ENCODE measurements at places on chromosomes 12 and 14.

DNA sequence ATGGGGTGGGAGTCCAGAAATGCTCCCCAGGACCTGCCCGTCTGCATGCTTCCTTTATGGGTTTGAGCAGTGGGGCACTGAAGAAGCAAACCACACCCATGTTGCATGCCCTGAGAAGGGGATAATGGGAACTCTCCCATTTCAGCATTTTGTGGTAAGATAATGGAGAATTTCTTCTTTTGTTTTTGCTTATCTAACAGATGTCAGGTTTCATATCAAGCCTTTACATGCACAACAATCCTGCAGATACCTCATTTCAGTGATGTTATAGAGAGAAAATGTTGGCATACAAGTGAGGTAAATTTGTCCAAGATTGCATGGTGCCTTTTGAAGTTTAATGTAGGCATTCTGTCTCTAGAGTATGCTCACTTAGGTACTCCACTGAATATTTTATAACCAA is 177.0 kb downstream of the ALX1 start:
- no peak for DNase-seq

GRCh38 chr12:30599608-30600007 is 96.1 kb downstream of the IPO8 start:
- DNase-seq: no peak

DNA sequence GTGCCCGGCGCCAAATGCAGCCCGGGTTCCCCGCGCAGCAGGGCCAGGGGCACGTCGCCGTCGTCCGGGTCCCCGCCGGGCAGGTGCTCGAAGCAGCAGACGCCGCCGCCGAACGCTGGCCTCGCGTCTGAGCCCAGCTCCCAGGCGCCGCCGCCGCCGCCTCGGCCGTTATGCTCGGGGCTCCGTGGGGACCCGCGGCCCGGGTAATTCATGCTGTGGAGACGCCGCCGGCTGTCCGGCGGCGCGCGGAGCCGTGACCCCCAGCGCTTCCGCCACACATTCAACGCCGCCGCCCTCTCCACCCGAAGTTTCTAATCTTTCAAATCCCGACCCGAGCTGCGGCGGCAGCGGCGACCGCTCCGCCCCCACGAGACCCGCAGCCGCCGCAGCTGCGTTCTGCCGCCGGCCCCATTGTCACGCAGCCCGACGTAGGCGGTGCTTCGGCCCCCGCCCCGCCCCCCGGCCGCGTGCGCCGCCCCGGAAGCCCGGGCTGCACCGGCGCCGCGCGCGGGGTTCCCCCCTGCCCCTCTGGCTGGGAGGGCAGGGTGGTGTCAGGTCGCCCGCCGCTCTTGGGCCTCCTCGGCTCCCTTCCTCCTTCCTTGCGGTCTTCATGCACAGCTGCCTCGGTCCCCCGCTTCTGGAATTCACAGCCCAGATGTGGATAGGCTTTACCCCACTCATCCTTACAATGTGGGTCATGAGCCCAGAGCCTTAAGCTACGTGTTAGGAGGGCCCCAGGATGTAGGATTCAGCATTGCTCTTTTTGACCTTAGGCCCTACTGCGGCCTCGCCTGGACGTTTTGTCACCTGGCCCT is at the start of gene DDHD1:
DDHD1 (minus strand) TSS at position 437 of the 815 bp plus-strand sequence; CDS start at position 212, 225 bp downstream.
- DNase-seq: peak; percentile 79

GRCh38 chr14:105143451-105144025 is 25.0 kb downstream of the JAG2 start:
- DNase-seq: no peak

- no peak for DNase-seq
These were observed 375.0 kb downstream of the DPF3 start for GRCh38 chr14:72518809-72519377.

DNA sequence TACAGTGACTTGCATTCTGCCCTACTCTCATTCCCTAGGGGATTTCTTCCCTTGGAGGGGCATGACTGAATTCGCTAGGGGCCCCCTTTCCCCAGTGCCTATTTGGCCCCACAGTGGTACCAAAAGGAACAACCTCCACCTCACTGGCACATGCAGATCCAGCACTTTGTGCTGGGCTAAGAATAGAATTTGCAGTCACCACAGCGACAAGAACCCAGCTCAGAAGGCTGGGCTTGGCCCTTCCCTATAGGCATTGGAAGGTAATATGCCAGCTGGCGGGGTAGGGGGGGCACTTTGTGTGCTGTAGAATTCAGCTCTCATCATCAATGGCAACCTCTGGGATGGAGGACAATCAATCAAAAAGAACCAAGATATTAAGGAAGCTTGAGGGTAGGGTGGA is 13.9 kb downstream of the BAZ2A start:
- DNase-seq: no peak

DNA sequence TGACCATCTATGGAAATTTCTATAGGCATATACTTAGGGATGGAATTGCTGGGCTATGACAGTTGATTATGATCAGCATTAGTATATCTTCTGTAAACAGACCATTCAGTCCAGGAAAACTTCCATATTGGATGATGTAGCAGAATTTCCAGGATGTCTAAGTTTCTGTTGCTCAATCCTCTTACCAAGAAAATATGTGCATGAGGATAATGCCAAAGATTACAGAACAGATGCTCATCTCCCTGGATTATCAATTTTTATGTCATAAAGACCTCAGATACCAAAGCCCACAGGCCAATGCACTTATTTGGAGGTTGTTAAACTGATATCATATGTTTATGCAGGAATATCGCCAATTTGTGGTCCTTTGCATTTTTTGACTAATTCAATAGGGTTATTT is 354.4 kb upstream of the FLRT2 start:
- DNase-seq: no peak

- no peak for DNase-seq
These were observed 52.6 kb downstream of the SLCO1B3 start for GRCh38 chr12:20863056-20863455.

DNA sequence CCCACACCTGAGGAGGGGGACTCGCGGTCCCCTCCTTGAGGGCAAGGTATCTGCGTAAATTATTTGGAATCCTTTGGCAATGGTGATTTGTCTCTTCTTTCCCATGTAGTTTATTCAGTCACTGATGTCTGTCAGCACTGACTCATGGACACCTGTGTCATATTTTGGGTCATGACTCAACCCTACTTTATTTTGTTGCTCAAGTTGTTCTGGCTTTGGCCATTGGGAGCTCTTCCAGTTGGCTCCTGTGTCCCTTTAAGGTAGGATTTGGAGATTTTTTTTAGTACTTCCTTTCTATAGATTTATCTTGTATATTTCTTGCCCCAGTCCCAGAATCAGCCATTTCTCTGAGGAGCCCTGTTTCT is 47.4 kb upstream of the C14orf180 start:
- DNase-seq: no peak

GRCh38 chr12:53230108-53230845 is 1.7 kb downstream of the RARG start:
- DNase-seq: no peak

GRCh38 chr14:73945159-73945670 is 4.7 kb downstream of the FAM161B start:
- no peak for DNase-seq

Measured in hematopoietic multipotent progenitor cell treated with erythropoietin and hydrocortisone succinate and interleukin-3 and kit ligand, for 17 days (in vitro differentiated cells).